ENCODE measurements at places on chromosomes 13 and 19. TPM values are rescaled to one million over a fixed set of nuclear protein-coding genes. Genes with fewer than 3 reads are reported as not detected.

- DNase-seq, result no peak
- no peak overlapping the region for H3K4me3 ChIP-seq
- H3K36me3 ChIP-seq, result no peaks in the 10 kb centered on the region
- no peaks in the 10 kb centered on the region for H3K4me1 ChIP-seq
- H3K27me3 ChIP-seq, result peaks cover 14% of the 10 kb centered on the region
- H3K27ac ChIP-seq, result no peak overlapping the region
Observed at GRCh38 chr19:19217099-19217498, 5.3 kb downstream of the NCAN start.

Gene MBD3L3
- total RNA-seq, result 1.5 TPM

GRCh38 chr19:51323481-51324166, 12.2 kb downstream of the IGLON5 start:
- H3K4me1 ChIP-seq, result no peaks in the 10 kb centered on the region
- peaks cover 12% of the 10 kb centered on the region for H3K27me3 ChIP-seq
- no peak overlapping the region for H3K4me3 ChIP-seq

DNA sequence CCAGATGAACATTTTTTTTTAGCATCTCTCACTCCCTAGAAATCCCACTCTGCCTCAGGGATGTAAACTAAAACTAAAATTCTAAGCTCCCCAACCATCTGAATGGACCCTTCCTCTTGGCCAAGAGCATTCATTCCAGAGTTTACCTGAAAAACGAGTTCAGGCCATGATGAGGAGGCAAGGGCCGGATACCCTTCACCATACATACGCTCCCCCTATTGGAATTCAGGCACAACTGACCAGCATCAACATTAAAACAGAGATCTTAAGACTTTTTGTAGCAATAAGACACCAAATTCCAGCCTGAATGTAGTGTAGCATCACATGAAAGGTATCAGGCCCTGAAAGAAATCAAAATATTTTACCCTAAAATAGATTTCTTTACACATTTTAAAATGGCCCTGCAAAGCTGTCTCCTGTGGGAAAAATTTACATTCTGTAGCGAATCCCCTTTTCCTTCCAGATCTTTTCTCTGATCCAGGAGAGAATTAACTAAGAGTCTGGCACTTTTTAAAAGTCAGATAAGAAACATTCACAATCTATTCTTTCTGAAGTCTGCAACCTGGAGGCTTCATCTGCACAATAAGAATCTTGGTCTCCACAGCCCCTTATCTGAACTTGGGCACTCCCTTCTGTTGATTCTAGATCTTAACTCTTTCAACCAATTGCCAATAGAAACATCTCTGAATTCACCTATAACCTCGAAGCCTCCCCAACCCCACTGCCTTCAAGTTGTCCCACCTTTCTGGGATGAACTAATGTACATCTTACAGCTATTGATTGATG, 888.5 kb downstream of the UQCRFS1 start:
- no peaks in the 10 kb centered on the region for H3K4me1 ChIP-seq
- no peak for DNase-seq
- no peaks in the 10 kb centered on the region for H3K36me3 ChIP-seq
- no peak overlapping the region for H3K27ac ChIP-seq
- H3K27me3 ChIP-seq, result peaks cover 2% of the 10 kb centered on the region

GRCh38 chr13:64538711-64539110, 2691.4 kb downstream of the PCDH9 start:
- H3K36me3 ChIP-seq, result no peaks in the 10 kb centered on the region
- H3K4me1 ChIP-seq, result no peaks in the 10 kb centered on the region
- no peak overlapping the region for H3K27ac ChIP-seq
- no peak overlapping the region for H3K4me3 ChIP-seq

- no peaks in the 10 kb centered on the region for H3K27me3 ChIP-seq
- no peak for DNase-seq
- no peak overlapping the region for H3K27ac ChIP-seq
- no peak overlapping the region for H3K4me3 ChIP-seq
Observed at GRCh38 chr13:83943530-83944279, 61.4 kb upstream of the SLITRK1 start.

GRCh38 chr19:8695911-8696310, 2.7 kb downstream of the ACTL9 start:
- H3K27ac ChIP-seq, result no peak overlapping the region
- peaks cover 5% of the 10 kb centered on the region for H3K27me3 ChIP-seq
- DNase-seq, result no peak
- H3K4me3 ChIP-seq, result no peak overlapping the region

DNA sequence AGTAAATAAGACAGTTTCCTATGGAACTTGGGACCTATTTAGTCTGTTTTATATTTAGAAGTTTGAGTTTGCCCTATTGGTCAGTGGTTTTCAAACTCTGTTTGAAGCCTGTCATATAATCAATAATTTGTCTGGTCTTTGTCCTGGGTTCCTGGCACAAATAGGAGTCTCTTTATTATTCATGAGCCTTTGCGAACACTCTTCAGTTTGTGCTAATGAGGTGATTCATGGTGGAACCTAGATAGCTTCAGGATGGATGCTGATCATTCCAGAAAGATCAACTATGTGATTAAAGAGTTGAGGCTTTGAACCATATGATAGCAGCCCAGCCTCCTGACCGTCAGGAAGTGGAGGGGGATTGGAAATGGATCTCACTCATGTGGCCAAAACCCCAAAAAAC, 10.0 kb upstream of the VWA8 start:
- H3K36me3 ChIP-seq, result no peaks in the 10 kb centered on the region
- no peak for DNase-seq
- no peak overlapping the region for H3K4me3 ChIP-seq
- no peaks in the 10 kb centered on the region for H3K4me1 ChIP-seq

DNA sequence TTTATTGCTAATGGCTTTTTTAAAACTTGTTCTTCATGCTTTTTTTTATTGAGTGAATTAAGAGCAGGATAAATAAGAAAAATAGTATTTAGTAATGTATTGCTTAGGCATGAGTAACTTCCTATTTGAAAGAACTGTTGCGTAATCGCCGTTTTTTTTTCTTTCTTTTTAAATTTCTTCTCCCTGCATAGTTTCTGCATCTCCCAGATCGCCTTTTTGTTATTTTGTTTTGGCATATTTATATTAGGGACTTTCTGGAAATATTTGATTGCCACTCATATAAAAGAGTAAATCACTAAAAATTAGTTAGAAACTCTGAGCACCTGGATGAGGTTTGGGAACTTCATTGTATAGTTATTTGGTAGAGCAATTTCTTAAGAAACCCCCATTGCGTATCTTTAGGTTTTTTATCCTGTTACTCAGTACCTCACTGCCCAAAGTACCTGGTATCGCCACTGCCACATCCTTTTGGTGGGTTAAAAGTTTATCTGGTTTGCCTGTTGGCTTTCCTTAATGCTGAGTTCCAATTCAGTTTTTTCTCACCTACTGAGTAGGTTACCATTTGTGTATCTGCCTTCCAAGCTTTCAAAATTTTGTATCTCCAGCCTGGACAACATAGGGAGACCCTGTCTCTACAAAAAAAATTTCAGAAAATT, 36.2 kb upstream of the LPAR6 start:
- H3K27ac ChIP-seq, result peak overlapping the region; percentile 45
- no peak overlapping the region for H3K4me3 ChIP-seq
- H3K27me3 ChIP-seq, result no peaks in the 10 kb centered on the region
- H3K36me3 ChIP-seq, result no peaks in the 10 kb centered on the region
- H3K4me1 ChIP-seq, result no peaks in the 10 kb centered on the region

GRCh38 chr19:3653865-3654513, 27.4 kb upstream of the CACTIN start:
- peaks cover 32% of the 10 kb centered on the region for H3K36me3 ChIP-seq
- no peak for DNase-seq
- H3K27me3 ChIP-seq, result no peaks in the 10 kb centered on the region

Gene ZNF600
- 21.2 TPM for total RNA-seq

GRCh38 chr13:36531746-36532486, 99.6 kb downstream of the CCNA1 start:
- no peak overlapping the region for H3K27ac ChIP-seq
- H3K36me3 ChIP-seq, result no peaks in the 10 kb centered on the region
- no peak overlapping the region for H3K4me3 ChIP-seq

GRCh38 chr19:20171285-20171684, 4.3 kb downstream of the ZNF486 start:
- H3K27me3 ChIP-seq, result no peaks in the 10 kb centered on the region
- no peak overlapping the region for H3K27ac ChIP-seq
- no peaks in the 10 kb centered on the region for H3K4me1 ChIP-seq
- H3K4me3 ChIP-seq, result no peak overlapping the region
- H3K36me3 ChIP-seq, result no peaks in the 10 kb centered on the region

GRCh38 chr13:21318891-21319532, 140.1 kb downstream of the ZDHHC20 start:
- no peaks in the 10 kb centered on the region for H3K27me3 ChIP-seq
- no peak overlapping the region for H3K4me3 ChIP-seq
- no peak overlapping the region for H3K27ac ChIP-seq
- no peaks in the 10 kb centered on the region for H3K36me3 ChIP-seq

Gene ZNF625
- 15.6 TPM for total RNA-seq

Gene ATXN8OS
- not detected for total RNA-seq

- H3K4me1 ChIP-seq, result peaks cover 8% of the 10 kb centered on the region
- H3K27ac ChIP-seq, result no peak overlapping the region
- DNase-seq, result no peak
- H3K4me3 ChIP-seq, result no peak overlapping the region
- no peaks in the 10 kb centered on the region for H3K36me3 ChIP-seq
- no peaks in the 10 kb centered on the region for H3K27me3 ChIP-seq
Observed at GRCh38 chr19:2978772-2979171, 1.4 kb downstream of the TLE6 start.

DNA sequence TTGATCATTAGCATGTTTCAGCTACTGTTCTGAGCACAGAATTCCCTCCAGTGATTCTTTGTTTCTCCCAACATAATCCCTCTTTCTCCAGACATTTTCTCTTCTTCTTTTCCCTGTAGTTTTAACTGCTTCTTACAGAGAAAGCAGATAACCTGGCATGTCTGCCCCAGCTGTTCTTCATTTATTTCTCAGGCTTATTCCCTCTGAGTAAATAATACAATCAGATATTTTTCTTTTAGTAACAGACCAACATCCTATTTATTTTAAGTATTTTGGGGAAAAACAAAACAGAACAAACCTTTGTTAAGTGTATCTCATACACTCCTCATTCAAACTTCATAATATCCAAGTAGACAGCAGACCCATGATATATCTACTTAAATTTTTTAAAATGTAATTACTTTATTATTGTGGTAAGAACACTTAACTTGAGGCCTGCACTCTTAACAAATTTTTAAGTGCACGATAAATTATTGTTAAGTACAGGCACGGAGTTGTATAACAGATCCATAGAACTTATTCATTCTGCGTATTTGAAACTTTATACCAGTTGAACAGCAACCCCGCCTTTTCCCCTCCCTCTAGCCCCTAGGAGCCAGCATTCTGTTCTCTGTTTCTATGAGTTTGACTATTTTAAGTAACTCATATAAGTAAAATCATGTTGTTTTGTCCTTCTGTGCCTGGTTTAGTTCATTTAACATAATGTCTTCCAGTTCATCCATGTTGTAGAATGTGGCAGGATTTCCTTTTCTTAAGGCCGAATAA, 540.0 kb downstream of the LMO7 start:
- DNase-seq, result no peak
- H3K4me1 ChIP-seq, result no peaks in the 10 kb centered on the region
- peaks cover 2% of the 10 kb centered on the region for H3K27me3 ChIP-seq
- no peaks in the 10 kb centered on the region for H3K36me3 ChIP-seq
- H3K4me3 ChIP-seq, result no peak overlapping the region
- H3K27ac ChIP-seq, result no peak overlapping the region

Gene CEBPA
- total RNA-seq, result 58.7 TPM

DNA sequence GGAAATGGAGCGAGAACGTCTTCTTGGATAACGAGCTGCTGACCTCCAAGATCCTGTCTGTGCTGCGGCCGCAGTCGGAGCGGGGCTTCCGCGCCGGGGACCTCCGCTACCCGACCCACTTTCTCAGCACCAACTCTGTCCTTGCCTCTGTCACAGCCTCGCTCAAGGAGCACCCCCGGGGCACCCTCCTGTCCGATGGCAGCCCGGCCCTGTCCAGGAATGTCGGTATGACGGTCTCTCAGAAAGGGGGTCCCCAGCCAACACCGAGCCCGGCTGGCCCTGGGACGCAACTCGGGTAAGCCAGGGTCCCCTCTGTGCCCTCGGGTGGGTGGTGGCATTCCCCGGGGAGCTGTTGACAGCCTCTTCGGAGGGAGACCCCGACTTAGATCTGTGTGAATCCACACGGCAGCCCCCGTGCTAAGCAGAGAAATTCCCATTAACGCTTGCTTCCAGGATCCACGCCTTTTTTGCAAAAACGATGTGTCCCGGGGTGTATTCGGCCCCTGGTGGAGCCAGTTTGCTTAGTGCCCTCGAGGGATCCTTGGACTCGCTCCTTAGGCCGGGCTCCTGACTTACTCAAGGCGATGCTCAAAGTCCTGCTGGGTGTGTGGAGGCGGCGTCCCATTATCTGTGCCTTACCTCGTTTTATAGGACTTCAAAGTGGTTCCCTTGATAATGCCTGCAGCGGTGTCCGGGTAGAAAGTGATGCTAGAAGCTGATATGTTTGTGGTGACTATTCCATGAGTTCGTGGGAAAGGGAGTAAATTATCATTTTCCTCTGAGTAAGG, 48.5 kb downstream of the PEX11G start:
- no peak for DNase-seq
- H3K27me3 ChIP-seq, result no peaks in the 10 kb centered on the region
- H3K27ac ChIP-seq, result no peak overlapping the region
- no peaks in the 10 kb centered on the region for H3K36me3 ChIP-seq
- H3K4me3 ChIP-seq, result no peak overlapping the region
- no peaks in the 10 kb centered on the region for H3K4me1 ChIP-seq

DNA sequence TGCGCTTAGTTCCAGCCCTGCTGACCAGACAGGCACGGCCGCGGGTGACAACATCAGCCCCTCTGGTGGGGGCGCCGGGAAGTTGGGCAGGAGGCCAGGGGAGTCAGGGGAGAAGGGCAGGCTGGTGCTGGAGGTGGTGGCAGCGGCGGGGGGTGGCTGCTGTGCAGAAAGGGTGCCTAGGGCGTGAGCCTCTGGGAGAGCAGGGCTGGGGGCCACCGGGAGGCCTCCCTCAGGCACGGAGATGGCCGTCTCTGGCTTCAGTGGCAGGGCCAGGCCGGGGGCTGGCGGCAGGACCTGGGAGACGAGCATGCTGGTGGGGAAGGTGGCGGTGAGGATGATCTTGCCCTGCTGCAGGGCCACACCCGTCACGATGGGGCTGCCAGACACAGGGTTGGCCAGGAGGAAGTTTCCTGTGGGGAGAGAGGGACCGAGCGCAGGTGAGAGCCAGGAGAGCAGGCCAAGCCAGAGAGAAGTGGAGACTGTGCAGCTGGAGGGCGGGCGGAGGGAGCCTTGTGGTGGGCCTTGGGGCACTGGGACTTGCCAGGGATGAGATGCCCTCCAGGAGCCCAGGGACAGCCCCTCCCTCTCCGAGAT, 3.3 kb downstream of the SIX5 start:
- H3K36me3 ChIP-seq, result no peaks in the 10 kb centered on the region
- peak overlapping the region; percentile 97 for H3K27ac ChIP-seq
- H3K27me3 ChIP-seq, result no peaks in the 10 kb centered on the region
- no peak for DNase-seq

DNA sequence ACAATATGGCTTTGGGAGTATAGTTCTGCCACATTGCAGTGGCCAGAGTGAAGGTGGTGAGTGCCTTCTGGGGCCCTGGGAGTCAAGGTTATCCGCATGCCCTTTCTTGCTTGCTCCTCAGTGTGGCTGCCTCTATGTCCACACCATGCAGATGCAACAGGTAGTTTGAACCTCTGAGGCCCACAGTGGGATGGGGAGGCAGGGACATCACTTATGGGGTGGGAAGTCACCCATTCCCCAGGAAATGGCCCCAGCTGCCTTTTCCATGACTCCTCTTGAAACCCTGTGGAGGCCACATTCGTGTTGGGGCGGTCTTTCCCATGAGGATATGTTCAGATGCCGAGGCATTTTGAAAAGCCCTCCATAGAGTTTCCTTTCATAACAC, 20.0 kb upstream of the ALOX5AP start:
- no peak overlapping the region for H3K27ac ChIP-seq
- no peaks in the 10 kb centered on the region for H3K36me3 ChIP-seq

GRCh38 chr13:30303269-30303668, 4.1 kb downstream of the KATNAL1 start:
- H3K4me1 ChIP-seq, result no peaks in the 10 kb centered on the region
- H3K36me3 ChIP-seq, result no peaks in the 10 kb centered on the region
- DNase-seq, result no peak
- no peak overlapping the region for H3K27ac ChIP-seq
- H3K27me3 ChIP-seq, result no peaks in the 10 kb centered on the region
